CD4-positive, alpha-beta T cell treated with Interleukin-6 at 100 ng/mL for 8 hours (primary cell): ENCODE measurements at places on chromosomes 7 and 10.

DNA sequence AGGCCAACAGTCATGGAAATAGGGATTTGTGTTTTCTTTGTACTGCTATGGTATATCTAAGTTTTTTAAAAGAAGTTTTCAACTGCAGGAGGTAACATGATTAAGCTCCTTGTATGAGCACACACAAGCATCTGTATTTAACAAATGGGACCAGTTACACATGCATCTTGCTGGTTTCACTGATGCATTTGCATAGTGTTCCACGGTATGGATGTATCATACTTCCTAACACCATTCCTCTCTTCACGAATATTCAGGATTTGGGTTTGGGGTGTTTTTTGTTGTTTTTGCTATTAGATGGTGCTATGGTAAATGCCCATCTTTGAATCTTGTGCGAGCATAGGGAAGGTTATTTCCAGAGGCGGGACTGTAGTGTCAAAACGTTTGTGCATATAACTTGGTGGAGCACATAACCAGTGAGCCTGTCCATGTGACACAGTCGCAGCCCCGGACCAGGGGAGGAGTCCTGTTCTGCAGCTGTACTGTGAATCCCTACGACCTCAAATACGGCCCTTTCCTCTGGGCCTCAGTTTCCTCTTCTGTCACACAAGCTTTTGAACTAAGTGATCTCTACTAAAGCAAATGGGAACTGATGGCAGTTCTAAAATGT is 1.9 kb downstream of the H2BK1 start:
- no peak for DNase-seq

- DNase-seq, result no peak
Measured at GRCh38 chr7:2575046-2575732, 16.4 kb downstream of the IQCE start.

- DNase-seq, result peak; percentile 72
Measured at GRCh38 chr10:78047314-78047891, 13.7 kb downstream of the RPS24 start.

GRCh38 chr10:128280271-128280670 is 154.0 kb upstream of the MKI67 start:
- no peak for DNase-seq

DNA sequence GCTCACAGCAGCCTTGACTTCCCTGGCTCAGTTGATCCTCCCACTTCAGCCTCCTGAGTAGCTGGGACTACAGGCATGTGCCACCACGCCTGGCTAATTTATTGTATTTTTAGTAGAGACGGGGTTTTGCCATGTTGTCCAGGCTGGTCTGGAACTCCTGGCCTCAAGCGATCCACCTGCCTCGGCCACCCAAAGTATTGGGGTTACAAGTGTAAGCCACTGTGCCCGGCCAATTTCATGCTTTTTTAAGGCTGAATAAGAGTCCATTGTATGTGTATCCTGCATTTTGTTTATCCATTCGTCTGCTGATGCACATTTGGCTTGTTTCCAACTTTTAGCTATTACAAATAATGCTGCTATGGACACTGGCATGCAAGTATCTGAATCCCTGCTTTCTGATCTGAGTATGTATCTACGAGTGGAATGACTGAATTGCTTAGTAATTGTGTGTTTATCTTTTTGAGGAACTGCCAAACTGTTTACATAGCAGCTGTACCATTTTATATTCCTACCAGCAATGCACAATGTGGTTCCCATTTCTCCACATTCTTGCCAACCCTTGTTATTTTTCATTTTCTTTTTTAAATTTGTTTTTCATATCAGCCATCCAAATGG is 37.3 kb upstream of the TPST1 start:
- no peak for DNase-seq

DNA sequence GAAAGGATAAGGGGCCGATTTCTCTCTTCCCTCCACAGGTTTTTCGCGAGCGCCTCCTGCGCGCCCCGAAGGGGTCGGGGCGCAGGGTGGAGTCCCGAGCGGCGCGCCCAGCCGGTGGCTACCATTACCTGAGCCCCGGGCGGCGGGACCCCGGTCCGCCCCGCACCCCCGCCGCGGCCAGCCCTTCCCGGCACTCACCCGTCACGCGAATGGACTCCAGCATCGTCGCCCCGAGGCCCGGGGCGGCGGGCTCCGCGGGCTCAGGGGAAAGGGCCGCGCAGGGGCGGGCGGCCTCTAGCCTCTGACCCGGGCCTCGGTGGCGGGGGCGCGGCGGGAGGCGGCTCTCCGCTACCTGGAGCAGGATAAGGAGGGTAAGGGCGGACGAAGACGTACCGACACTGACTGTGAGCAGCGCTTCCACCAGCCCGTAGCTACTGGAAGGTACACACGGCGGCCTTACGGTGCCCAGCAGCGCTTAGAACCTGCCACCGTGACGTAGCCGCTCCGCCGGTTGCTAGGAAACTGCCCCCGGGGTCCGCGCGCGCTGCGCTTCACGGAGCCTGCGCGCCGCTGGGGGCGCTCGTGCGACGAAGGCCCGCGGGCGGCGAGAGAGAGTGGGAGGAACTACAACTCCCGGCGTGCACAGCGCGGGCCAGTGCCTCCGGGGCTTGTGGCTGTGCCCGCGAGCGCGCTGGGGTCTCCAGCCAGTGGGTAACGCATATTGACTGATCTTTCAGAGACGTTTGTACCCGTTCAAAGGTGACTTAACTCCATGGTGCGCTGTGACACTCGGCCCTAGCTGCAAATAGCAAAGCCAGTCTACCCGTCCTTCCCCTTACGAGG is 22.7 kb upstream of the ANLN start:
- peak; percentile 89 for DNase-seq

DNA sequence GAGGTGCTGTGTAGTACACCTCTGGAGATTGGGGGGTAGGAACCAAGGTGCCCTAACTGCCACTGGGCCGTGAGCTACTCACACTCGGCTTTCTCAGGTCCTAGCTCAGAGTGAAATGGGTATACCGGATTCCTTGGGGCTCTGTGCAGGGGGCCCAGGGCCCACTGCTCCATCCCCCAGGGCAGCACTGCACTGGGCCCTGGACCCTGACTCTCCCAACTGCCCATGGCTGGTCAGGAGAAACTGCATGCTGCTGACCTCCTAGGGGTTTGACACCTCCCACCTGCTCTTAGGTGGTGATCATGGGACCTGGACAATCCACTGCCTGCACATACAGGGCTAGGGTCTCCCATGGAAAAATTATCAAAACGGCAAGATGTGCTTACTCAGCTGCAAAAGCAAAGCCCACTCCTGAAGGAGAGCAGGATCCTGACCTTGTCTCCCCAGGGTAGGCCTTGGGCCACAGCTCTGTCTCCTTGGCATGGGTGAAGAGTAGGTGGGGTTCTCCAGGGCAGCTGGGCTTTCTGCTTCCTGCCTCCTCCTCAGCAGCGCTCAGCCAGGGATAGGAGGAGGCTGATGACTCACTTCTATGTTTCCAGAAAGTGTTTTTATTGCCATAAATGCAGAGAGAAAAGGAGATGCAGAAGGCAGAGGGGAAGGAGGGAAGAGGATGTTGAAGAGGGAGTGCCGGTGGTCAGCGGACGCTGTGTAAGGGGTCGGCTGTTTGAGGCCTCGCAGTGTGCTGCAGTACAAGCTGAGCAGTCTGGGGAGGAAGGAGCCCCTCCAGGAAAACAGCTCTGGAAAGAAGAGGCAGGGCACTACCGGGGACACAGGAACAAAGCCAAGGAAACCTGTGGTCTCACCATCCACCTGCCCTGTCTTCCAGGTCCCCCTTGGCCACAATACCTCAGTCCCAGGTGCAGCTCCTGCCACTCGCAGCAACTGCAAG is 107.8 kb downstream of the ARHGAP22 start:
- DNase-seq, result no peak

DNA sequence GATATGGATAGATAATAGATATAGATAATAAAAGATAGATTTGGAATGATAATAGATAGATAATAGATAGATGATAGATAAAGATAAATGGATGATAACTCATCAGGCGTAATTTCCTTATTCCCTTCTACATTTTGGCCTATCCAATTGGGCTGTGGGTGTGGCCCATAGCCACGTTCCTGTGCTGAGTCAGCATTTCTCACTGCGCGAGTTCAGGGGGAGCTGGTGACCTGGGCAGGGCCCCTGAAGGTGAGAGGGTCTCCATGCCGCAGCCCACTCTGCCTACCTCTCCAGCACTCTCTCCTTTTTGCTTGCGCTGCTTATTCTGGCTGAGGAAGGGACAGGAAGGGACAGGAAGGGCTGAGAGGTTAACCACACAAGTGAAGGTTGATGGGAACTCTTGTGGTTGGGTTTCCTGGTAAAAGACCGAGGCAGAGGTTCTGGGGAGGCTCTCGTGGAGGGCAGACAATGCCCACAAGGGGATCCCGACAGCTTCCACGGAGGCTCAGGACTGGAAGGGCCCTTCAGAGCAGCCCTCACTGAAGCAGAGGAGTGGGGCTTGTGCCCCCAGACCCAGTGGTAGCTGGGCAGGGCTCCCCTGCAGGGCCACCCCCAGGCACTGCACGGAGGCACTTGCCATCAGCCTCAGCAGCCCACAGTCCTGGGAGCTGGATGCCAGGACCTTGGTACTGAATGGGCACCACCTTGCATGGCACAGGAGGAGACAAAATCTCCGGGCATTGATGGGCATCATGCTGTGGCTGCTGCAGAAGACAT is 247.3 kb upstream of the PITRM1 start:
- DNase-seq, result no peak

DNA sequence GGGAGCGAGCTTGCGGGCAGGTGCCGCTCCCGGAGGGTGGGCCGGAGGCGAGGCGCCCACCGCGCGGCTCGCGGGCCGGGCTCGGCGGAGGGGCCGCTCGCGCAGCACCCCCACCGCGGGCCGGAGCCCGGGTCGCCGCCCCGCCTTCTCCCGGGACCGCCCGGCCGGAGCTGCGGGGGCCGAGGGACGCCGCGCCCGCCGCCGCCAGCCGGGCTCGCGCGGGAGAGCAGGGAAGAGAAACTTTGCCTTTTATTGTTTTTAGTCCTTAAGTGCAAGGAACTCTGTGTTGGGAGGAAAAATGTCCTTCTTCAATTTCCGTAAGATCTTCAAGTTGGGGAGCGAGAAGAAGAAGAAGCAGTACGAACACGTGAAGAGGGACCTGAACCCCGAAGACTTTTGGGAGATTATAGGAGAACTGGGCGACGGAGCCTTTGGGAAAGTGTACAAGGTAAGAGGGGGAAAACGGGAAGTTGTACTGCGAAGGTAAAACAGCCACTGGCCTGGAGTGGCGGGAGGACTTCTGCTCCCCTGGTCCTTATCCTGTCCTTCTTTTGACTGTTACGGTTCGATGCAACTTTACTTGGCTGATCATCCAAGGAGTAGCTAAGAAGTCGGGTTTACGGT is 620 bp downstream of the SLK start:
- DNase-seq, result peak; percentile 7

DNA sequence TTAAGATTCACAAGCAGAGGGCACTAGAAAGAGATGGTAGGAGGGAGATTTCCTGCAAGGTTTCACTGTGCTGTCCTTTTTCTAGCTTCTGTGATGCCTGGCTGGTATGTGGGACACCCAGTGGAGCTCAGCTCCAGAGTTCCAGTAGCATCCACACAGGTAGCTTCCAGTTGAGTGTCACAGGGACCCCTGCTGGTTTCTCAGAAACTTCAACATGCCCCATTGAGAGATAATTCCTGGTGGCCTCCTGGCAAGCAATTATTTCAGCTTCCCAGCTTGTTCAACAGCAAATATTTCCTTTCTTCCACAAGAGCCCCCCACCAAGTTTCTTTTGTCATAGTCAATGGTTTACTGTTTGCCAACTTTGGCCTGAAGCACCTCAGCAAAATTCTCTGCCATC is 858.7 kb downstream of the REEP3 start:
- DNase-seq, result no peak
